Tibial nerve (tissue), 4 donors: ENCODE measurements at places on chromosomes 2 and 18. TPM values are rescaled to one million over a fixed set of nuclear protein-coding genes. Genes with fewer than 3 reads are reported as not detected.

- no peaks in the 10 kb centered on the region for H3K4me1 ChIP-seq
- no peaks in the 10 kb centered on the region for H3K36me3 ChIP-seq
- DNase-seq = no peak
- H3K27me3 ChIP-seq = no peaks in the 10 kb centered on the region
- no peak overlapping the region for H3K27ac ChIP-seq
- no peak overlapping the region for H3K4me3 ChIP-seq
These were observed 90.6 kb downstream of the ACVR1C start for GRCh38 chr2:157538064-157538463.

DNA sequence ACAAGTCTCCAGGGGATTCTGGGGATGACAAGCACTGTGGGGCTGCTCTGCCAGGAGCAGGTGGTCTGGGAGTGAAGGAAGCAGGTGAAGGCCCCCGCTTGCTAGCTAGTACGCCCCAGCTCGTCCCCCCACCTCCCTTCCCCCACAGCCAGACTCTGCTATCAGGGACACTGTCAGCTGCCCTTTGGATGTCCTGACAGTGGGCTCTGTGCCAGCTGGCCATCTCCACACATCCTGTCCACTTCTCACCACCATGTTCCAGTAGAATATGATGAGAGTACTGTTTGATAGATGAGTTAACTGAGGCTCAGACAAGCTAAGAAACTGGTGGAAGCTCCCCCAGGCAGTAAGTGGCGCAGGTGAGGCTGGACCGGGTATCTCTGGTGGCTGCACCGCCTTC, 276.2 kb downstream of the CELF4 start:
- no peaks in the 10 kb centered on the region for H3K27me3 ChIP-seq
- H3K4me1 ChIP-seq = no peaks in the 10 kb centered on the region
- H3K27ac ChIP-seq = no peak overlapping the region

DNA sequence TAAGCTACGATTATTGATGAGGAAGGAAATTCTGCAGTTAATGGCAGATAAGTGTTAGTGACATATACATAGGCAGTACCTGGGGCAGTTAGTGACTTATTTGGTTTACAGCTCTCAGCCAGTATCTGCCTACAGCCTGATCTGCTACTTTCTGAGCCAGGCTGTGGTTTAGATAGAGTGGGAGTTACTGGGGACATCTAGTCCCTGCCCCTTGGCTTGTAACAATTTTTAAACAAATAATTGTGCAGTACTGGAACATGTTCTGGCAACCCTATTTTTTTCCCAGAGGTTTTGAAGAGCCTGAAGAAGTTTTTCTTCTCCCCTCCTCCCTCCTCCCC, 2.3 kb downstream of the KIF5C start:
- H3K4me3 ChIP-seq = no peak overlapping the region
- no peak for DNase-seq
- H3K27me3 ChIP-seq = peaks cover 34% of the 10 kb centered on the region
- H3K4me1 ChIP-seq = peaks cover 16% of the 10 kb centered on the region

DNA sequence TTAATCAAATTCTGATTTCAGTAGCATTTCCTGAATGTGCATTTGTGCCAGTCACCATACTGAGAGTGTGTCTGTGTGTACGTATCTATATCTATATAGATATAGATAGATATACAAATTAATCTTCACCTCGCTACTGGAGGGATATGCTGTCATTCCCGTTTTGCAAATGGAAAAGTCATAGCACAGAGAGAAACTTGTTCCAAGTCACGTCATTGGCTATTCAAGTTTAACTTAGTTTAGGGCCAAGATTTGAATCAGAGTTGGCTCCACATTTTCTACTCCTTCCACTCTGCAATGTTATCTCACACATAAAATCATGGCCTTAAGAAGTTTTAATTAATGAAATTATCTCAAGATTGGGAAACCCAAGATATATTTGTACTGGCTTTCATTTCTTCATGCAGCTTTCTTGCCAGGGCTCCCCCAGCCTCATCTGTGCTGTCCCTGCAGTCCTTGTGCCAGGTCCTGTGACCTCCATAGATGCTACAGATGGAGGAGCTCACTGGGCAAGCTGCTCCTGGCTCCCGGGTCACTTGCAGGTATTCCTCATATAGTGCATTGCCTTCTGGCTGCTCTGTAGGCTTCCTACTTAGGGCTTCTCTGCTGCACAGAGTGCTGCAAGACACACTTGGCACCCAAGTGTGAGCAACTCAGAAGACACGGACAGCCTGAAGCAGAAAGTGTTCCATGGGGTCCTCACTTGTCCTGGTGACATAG, 245.8 kb downstream of the KCNS3 start:
- H3K36me3 ChIP-seq = no peaks in the 10 kb centered on the region
- DNase-seq = no peak
- H3K4me3 ChIP-seq = no peak overlapping the region
- H3K4me1 ChIP-seq = no peaks in the 10 kb centered on the region

GRCh38 chr2:230942920-230943896, 18.2 kb upstream of the GPR55 start:
- no peak overlapping the region for H3K27ac ChIP-seq
- H3K4me3 ChIP-seq = no peak overlapping the region
- H3K27me3 ChIP-seq = no peaks in the 10 kb centered on the region

DNA sequence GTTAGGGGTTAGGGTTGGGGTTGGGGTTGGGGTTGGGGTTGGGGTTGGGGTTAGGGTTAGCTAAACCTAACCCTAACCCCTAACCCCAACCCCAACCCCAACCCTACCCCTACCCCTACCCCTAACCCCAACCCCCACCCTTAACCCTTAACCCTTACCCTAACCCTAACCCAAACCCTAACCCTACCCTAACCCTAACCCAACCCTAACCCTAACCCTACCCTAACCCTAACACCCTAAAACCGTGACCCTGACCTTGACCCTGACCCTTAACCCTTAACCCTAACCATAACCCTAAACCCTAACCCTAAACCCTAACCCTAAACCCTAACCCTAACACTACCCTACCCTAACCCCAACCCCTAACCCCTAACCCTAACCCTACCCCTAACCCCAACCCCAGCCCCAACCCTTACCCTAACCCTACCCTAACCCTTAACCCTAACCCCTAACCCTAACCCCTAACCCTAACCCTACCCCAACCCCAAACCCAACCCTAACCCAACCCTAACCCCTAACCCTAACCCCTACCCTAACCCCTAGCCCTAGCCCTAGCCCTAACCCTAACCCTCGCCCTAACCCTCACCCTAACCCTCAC, 24.1 kb upstream of the RABL2A start:
- DNase-seq = no peak
- no peaks in the 10 kb centered on the region for H3K27me3 ChIP-seq
- H3K27ac ChIP-seq = peak overlapping the region; percentile 91
- H3K4me1 ChIP-seq = no peaks in the 10 kb centered on the region
- peak overlapping the region; percentile 54 for H3K4me3 ChIP-seq

- H3K4me3 ChIP-seq = no peak overlapping the region
- H3K27me3 ChIP-seq = no peaks in the 10 kb centered on the region
- H3K36me3 ChIP-seq = no peaks in the 10 kb centered on the region
- DNase-seq = no peak
These were observed 9.2 kb upstream of the IL1A start for GRCh38 chr2:112793449-112793978.

DNA sequence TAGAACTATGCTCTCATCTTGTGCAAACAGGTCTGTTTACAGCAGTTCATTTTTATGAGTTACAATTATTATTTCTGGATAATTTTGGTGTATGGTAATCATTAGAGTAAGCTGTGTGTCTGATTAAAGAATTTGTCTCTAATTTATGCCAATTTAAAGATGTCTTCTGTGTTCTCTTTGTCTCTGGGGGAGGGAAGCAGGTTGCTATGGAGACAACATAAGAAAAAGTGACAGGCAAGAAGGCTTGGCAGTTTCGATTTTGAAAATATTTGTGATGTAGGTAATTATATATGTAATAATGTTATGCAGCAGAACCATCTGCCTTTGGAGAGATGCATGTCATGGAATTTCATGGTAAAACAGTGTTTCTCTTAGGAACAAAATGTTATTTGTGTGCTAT, 78.2 kb downstream of the SH3RF3 start:
- no peaks in the 10 kb centered on the region for H3K4me1 ChIP-seq
- no peak overlapping the region for H3K4me3 ChIP-seq
- H3K27ac ChIP-seq = no peak overlapping the region
- H3K36me3 ChIP-seq = no peaks in the 10 kb centered on the region
- no peak for DNase-seq

DNA sequence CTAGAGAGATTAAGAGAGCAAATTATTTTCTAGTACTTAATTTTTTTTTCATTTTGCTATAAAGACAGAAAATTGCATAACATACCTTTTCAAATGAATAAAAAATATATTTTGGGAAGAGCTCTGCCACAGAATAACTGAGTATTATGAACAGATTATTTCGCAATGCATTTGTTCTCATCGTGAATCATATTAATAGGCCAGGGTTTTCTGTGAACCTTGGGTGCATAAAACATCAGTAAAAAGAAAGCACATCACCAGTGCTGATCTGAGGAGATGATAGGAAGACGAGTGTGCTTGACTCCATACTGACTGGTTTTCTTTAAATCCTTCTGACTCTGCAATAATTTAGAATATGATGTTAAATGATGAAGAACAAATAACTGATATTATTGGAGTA, 409.1 kb downstream of the CPS1 start:
- no peak overlapping the region for H3K27ac ChIP-seq
- H3K36me3 ChIP-seq = no peaks in the 10 kb centered on the region
- H3K4me3 ChIP-seq = no peak overlapping the region

- H3K27me3 ChIP-seq = no peaks in the 10 kb centered on the region
- no peak for DNase-seq
- no peaks in the 10 kb centered on the region for H3K4me1 ChIP-seq
- H3K36me3 ChIP-seq = no peaks in the 10 kb centered on the region
- no peak overlapping the region for H3K27ac ChIP-seq
- H3K4me3 ChIP-seq = no peak overlapping the region
These were observed 17.6 kb upstream of the PPP4R1 start for GRCh38 chr18:9631814-9632496.

DNA sequence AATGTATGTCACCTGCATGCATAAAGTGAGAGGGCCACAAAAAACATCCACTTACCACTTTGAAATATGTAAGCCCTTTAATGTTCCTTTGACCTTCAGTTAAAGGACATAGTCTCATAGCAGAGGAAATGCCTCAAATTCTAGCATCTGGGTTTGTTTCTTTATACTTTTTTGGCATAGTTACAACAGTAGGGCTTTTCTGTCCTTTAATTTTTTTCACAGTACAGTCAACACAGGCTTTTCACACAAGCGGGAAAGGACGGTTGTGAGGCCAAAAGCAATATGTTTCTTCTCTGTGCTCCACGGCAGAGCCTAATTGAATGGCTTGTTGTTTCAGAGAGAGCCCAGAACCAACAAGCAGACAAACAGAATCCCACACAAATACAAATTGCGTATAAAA, 57.6 kb downstream of the CRIM1 start:
- no peaks in the 10 kb centered on the region for H3K36me3 ChIP-seq
- DNase-seq = no peak
- H3K27me3 ChIP-seq = no peaks in the 10 kb centered on the region
- no peak overlapping the region for H3K27ac ChIP-seq

DNA sequence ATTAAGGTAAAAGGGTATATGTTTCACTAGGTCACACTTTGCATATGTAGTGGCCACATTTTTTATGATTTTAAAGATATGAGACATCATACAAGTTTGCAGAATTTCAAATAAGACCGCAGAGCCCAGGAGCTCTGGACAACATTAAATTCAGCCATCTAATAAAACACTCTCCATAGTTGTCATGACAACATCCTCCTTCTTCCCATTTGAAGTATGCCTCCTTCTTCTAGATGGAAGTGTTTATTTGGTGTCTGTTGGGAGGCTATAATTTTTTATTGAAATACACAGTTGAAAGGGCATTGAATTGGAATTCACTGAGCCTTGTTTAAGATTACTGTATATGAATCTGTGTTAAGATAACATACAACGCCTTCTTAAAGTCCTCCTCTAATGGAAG, 467.3 kb downstream of the CMPK2 start:
- no peaks in the 10 kb centered on the region for H3K4me1 ChIP-seq
- no peaks in the 10 kb centered on the region for H3K27me3 ChIP-seq
- no peaks in the 10 kb centered on the region for H3K36me3 ChIP-seq
- H3K4me3 ChIP-seq = no peak overlapping the region
- no peak overlapping the region for H3K27ac ChIP-seq
- DNase-seq = no peak

GRCh38 chr2:235227590-235227989, 266.3 kb upstream of the AGAP1 start:
- DNase-seq = no peak
- H3K27ac ChIP-seq = no peak overlapping the region
- no peaks in the 10 kb centered on the region for H3K4me1 ChIP-seq

GRCh38 chr18:33838054-33838453, 260.0 kb downstream of the ASXL3 start:
- H3K27me3 ChIP-seq = no peaks in the 10 kb centered on the region
- no peak overlapping the region for H3K27ac ChIP-seq
- DNase-seq = no peak
- H3K4me3 ChIP-seq = no peak overlapping the region
- no peaks in the 10 kb centered on the region for H3K4me1 ChIP-seq
- no peaks in the 10 kb centered on the region for H3K36me3 ChIP-seq

DNA sequence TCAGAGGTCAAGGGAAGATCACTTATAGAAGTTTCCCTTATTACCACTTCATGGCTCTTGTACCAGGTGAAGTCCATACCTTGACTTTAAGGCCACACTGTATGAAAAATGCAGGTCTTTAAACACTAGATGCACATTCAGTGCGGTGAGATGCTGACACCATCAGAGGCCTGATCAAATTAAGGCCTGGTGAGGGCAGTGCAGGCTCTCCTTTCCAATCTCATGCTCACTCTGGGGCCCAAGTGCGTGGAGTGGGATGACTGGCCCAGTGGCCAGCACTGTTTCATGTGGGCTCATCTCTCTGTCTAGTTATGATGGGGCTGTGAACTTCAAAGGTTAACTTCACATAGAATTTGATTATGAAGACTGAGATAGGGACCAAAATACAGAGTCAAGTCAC, 281.1 kb downstream of the SLC4A3 start:
- no peak overlapping the region for H3K27ac ChIP-seq
- no peaks in the 10 kb centered on the region for H3K36me3 ChIP-seq
- no peaks in the 10 kb centered on the region for H3K27me3 ChIP-seq
- H3K4me1 ChIP-seq = peaks cover 9% of the 10 kb centered on the region

DNA sequence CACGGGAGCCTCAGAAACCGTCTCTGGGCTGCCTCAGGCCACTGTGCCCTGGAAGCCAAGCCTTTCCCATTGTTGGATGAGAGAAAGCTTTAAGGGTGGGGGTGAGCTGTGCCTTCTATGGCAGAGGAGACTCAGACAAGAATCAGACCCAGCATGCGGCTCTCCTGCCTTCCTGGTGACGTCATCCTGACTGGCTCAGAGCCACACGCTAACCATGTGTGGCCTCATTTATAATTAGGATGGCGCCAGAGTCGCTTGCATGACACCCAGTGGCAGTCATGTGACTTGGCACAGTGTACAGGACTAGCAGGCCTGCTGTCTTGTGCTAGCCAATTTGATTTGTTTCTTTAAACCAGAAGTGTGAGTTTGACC, 99.1 kb downstream of the SH3BP4 start:
- no peak overlapping the region for H3K4me3 ChIP-seq
- H3K27me3 ChIP-seq = no peaks in the 10 kb centered on the region
- peak overlapping the region; percentile 56 for H3K27ac ChIP-seq
- peaks cover 20% of the 10 kb centered on the region for H3K4me1 ChIP-seq
- H3K36me3 ChIP-seq = no peaks in the 10 kb centered on the region

GRCh38 chr2:192657362-192657761, 462.6 kb upstream of the TMEFF2 start:
- H3K27me3 ChIP-seq = no peaks in the 10 kb centered on the region
- no peak overlapping the region for H3K4me3 ChIP-seq
- no peak overlapping the region for H3K27ac ChIP-seq
- H3K4me1 ChIP-seq = no peaks in the 10 kb centered on the region
- no peak for DNase-seq

GRCh38 chr2:60676706-60677330, 79.2 kb upstream of the PAPOLG start:
- H3K27ac ChIP-seq = no peak overlapping the region
- H3K4me3 ChIP-seq = no peak overlapping the region
- H3K27me3 ChIP-seq = no peaks in the 10 kb centered on the region

Gene SLC38A11
- 4.2 TPM for total RNA-seq

Gene DLGAP1
- total RNA-seq = 18.3 TPM

Gene CRYGC
- total RNA-seq = not detected

Gene TUBA3D
- not detected for total RNA-seq
